ENCODE measurements at places on chromosomes 13 and 19. TPM values are rescaled to one million over a fixed set of nuclear protein-coding genes. Genes with fewer than 3 reads are reported as not detected.

DNA sequence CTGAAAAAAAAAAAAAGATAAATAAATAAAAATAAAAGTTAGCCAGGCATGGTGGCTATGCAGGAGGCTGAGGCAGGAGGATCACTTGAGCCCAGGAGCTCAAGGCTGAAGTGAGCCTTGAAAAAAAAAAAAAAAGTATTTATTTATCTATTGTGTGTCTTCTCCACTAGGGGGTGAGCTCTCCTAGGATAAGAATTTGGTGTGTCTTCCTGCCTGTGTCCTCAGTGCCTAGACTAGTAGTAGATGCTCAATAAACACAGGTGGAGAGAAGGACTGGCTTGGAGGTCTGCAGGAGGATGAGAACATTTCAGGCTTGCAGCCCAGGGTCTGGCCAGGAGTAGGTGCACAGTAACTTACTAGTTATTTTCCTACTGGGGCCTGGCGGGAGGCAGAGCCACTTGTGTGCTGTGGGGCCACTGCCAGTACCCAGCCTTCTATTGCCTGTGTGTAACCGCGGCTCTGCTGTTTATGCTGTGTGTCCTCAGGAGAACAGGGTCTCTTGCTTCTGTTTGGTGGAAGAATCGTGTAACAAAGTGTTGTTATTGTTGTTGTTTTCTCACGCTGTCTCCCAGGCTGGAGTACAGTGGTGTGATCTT is 5.4 kb downstream of the LMTK3 start:
- no peak for DNase-seq

DNA sequence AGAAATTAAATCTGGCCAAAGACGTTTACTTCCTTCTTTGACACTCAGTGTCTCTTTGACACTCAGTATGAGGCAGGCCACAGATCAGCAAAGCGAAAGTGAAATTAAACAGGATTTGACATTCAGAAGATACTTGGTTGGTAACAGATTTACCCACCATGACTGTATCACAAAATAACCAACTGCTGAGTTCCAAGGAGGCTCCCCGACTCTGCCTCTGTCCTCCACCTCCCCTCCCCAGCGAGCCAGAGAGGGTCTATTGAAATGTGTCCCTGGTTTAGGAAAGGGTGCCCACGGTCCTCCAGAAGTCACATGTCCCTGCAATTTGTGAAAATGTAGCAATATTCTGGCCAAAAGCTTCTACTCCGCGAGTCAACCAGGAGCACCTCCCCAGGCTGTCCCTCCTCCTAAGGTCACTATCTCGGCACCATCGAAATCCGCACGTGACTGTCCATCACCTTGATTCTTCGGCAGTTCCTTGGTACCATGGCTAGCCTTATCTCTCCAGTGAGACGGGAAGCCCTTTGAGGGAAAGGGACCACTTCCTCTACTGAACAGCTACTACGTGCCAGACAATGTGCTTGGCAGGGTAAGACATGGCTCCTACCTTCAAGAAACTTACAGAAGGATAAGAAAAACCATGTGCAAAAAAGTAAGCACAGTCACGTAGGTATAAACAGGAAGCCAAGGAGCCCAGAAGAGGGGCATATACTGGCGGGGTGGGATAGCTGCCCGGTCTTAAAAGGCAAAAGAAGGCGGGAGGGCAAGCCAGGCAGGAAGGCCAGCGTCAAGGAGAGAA is 1.5 kb downstream of the N4BP2L1 start:
- peak; percentile 51 for DNase-seq

- no peak for DNase-seq
Observed at GRCh38 chr13:51806566-51806965, 2.6 kb upstream of the DHRS12 start.

GRCh38 chr19:53908106-53908934 is 758 bp upstream of the CACNG7 start:
- peak; percentile 26 for DNase-seq

DNA sequence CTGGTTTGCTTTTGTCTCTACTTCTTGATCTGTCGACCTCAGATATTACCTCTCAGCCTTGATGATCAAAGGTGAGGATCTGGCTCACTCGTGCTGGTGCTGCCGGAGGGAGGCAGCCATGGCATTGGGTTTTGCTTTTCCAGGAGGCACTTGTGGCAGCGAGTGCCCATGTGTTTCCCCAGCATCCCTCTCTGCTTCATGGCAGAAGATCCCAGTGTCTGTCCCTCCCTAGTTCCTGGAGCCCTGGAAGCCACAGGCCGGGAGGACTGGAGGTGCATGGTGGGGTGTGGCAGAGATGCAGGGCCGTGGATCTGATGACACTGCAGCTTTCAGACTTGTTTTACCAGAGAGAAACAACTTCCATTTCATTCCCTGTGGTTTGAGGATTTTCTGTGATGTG is 47.5 kb downstream of the ANKRD10 start:
- DNase-seq, result no peak

DNA sequence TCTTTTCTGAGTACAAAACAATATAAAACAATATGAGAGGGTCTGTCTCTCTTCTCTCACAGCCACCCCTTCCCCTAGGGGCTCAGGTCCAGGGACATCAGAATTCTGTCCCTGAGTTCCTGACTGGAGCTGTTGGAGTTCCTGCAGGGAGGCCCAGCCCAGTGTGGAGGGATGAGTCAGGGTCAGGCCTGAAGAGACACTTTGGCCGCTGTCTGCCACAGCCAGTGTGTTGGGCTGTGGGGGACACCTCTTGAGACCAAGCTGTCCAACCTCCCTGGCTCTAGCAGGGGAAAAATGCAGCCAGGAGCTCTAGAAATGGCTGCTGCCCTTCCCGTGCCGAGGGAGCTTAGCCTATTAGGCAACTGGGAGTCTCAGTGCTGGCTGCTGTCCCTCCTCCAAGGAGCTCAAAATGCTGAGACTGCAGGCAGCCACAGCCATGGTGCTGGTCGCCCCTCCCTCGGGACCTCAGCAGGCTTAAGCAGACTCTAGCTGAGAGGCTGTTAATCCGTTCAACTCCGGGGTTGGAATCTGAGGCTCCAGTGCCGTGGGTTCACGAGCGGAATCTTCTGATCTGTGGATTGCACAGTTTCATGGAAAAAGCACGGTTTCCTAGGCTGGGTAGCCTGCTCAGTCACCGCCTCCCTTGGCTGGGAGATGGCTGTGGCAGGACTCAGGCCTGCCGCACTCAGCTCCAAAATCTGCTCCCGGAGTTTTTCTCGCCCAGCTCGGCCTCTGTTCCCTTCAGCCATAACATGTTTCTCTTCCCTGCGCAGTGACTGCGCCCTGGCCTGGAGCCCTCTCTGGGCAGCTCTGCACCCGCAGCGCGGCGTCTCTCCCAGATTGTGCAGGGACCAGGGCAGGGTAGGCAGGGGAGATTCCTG is 3.8 kb upstream of the ZNF626 start:
- no peak for DNase-seq

GRCh38 chr19:34265221-34265650 is 10.9 kb downstream of the GARRE1 start:
- DNase-seq, result no peak

DNA sequence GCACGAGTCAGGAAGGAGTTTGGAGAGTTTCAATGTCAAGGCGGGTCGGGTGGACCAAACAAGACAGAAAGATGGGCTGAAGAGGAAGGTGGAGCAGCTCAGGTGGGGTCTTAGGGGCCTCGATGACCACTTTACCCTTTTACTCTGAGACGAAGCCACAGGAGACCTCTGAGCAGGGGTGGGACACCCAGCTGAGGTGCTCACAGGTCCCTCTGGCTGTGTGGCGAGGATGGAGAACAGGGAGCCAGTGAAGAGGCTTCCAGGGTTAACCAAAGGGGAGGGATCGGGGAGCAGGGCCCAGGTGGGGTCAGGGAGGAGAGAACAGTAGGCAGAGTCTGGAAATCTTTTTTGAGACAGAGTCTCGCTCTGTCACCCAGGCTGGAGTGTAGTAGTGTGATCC is 2.0 kb upstream of the CCER2 start:
- DNase-seq, result no peak

DNA sequence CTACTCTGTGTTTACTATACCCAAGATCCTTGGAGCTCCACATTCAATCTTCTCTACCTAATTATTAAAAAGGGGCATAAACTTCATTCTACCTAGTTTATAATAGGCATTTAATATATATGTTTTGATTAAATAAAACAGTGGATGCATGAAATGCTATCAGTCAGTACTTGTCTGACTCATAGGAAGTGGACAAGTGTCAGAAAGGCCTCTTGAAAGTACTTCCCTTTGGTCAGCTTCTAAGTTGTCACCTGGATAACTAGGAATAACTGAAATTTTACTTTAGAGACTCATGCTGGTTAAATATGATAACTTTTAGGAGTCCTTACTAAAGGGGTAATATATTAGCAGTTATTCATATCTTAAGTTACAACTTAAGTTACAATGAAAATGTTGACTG is 329.8 kb downstream of the KLF5 start:
- no peak for DNase-seq

DNA sequence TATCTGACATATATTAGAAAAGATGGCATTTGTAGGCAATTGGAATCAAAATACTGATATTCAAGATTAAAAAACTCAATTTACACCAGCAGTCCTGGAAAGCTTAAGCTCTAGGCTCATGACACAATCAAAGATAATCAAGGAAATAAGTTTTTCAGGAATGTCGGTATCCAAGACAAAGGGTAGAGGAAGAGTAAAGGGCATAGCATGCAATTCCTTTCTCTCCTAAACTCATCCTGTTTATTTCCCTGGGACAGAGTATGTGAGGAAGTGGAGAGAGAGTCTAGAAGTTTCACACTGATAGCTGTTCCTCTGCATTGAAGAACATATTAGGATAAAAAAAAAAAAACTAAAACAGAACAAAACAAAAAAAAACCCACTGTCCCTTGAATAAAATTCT is 2452.1 kb downstream of the PCDH9 start:
- DNase-seq, result no peak

GRCh38 chr19:10118960-10119359 is 739 bp downstream of the EIF3G start:
- no peak for DNase-seq

DNA sequence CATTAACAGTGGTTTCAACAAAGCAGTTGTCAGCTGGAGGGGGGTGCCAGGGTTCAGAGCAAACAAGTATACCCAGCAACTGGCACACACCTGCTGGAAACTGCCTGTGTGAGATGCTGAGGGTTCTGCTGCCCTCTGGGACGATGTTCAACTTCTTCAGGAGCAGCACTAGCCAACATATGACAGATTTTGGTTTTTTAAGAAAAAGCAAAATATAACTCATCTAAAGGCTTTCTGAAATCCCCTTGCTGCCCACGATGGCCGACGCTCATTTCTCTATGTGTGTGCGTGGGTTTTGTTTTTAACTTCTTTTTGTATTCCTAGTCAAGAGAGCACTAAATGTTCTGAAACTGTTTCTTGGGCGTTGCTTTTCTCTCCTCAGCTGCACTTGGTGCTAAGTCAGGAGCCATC is 79.9 kb downstream of the MRPL57 start:
- no peak for DNase-seq

DNA sequence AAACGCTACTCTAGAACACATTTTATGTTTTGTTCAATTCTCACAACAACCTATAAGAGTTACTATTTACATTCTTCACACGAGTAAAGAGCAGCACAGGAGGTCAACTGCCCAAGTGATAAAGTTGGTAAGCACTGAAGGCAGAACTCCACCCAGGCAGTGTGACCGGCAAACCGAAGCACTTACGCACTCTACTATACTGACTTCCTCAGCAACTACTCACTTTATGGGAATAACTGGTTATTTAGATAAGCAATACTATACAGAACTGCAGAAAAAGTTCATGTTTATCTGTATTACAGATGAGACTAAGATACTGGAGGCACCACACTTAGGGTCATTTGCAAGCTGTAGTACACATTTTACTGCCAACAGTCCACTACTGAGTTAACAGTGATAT is 28.8 kb downstream of the FOXO1 start:
- DNase-seq, result no peak

GRCh38 chr13:85806553-85807175 is 7.4 kb upstream of the SLITRK6 start:
- DNase-seq, result no peak

- DNase-seq, result no peak
Observed at GRCh38 chr19:42683917-42684513, 56.3 kb downstream of the PSG3 start.

DNA sequence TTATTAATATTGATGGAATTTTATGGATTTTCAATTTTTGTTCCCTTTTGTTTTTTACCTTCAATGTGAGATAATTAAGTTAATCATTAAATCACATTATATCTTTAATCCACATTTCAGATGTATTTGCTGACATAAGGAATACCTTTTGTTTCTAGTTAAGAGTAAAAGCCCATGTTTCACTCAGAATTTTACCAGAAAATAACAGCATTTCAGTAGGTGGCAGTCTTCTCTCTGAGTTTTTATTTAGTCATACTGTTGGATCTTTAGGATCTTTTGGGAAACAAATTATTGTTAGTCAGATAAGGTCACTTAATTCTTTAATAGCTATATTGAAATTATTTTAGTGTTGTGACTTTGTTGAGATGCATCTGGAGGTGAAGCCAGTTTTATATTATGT is 67.9 kb downstream of the NDFIP2 start:
- DNase-seq, result no peak

DNA sequence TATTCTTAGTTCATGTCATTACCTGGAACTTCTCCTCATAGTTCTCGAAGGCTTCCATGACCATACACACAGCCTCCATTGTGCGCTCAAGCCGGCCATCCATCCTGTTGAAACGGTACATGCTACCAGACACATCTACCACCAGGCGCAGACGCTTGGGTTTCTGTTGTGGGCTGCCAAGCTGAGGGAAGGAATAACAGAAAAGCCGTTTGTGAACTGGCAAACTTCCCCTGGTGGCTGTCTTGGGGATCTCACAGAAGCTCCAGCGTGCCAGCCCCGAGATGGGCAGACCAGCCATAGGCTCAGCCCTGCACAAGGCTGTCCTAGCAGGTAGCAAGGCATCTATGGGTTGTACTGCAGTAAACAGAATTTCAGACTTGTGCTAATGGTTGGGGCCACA is 130.1 kb downstream of the RGCC start:
- DNase-seq, result no peak

GRCh38 chr13:100389617-100390016 is 199.0 kb downstream of the GGACT start:
- no peak for DNase-seq

GRCh38 chr19:50998061-50998460 is 3.3 kb downstream of the KLK8 start:
- no peak for DNase-seq

DNA sequence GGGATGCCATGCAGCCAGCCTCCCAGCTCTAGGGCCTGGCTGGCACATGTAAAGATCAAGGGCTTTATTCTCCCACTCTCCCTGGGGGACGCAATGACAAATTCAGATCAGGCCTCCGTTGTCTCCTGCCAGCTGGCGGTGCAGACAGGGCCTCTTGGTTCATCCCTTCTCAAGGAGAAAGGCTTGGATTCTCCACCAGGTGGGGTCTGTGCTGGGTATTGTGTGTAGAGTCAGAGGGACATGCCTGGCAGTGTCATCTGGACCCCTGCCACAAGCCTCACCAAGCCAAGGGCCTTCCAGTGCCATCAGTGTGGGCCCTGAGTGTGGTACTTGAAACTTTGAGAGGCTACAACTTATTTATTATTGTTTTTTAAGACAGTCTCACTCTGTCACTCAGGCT is 8.4 kb upstream of the PTPRS start:
- DNase-seq, result no peak

Gene PRR19
- total RNA-seq, result 1.0 TPM

Gene PGLYRP1
- total RNA-seq, result not detected
